ENCODE measurements at places on chromosomes 16 and 17. TPM values are rescaled to one million over a fixed set of nuclear protein-coding genes. Genes with fewer than 3 reads are reported as not detected.

The TIGD7 gene
- polyA plus RNA-seq: 12.5 TPM

The ACE gene
- 13.9 TPM for polyA plus RNA-seq

The KRTAP4-6 gene
- not detected for polyA plus RNA-seq

The TP53TG3C gene
- not detected for polyA plus RNA-seq

The CD300LF gene
- polyA plus RNA-seq: 0.16 TPM

The KRTAP4-9 gene
- not detected for polyA plus RNA-seq

The FOXF1 gene
- 0.60 TPM for polyA plus RNA-seq

The KCNJ12 gene
- polyA plus RNA-seq: 6.5 TPM

The ARL17A gene
- 17.0 TPM for polyA plus RNA-seq

The CBLN1 gene
- 0.35 TPM for polyA plus RNA-seq

The MMP15 gene
- polyA plus RNA-seq: 22.2 TPM
